ENCODE measurements at places on chromosomes 13 and 19.

GRCh38 chr13:33874871-33875270, 56.9 kb downstream of the RFC3 start:
- no peak for DNase-seq

DNA sequence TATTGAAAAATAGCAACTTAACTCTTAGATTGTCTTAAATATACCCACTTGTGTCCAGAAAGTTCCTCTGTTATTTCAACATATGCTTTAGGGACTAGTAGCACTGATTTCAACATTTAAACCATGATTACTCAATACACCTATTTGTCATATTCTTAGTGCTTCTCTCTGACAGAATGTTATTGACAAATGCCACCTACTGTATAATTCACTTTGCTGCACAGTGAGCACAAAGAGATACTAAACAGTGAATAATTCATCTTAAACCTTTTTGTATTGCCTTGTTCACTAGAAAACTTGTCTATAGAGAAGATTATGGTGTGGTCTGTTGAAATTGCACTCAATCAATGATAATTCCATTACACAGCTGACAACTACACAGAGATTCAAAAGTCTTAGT, 692.6 kb downstream of the PCDH17 start:
- no peak for DNase-seq

- no peak for DNase-seq
Observed at GRCh38 chr13:29484236-29484635, 111.3 kb downstream of the SLC7A1 start.

DNA sequence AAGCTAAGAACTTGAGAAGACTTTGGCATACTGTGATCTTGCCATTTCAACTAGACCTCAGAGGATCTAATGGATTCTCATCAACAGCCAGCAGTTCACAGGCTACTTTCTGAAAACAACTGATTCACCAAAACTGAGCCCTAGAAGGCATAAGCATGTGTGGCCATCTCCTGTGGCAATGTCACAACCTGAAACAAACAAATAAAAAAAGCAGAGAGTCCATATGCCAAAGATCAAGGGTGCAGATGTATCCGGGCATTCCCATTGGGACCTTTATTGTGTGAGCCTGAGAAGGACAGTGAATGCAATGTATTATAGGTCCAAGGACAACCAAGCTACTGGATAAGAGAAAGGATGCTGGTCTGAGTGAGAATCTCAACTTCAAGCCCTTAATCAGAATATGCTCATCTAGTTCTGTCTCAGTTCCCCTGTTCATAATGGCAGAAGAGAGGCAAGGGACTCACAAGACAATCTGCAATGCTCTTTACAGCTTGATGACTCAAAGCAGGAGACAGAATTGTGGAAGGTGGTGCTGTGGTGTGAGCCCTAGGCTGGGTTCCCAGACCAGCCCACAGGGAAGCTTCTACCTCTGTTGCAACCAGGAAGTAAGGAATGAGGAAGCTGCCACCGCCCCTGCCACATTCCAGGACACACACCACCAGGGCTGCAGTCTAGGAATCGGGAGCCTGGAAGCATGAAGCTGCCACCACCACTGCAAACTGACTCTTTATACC, 133.7 kb downstream of the RAP2A start:
- DNase-seq: peak; percentile 37

- peak; percentile 43 for DNase-seq
Observed at GRCh38 chr13:48731957-48732569, 78.3 kb downstream of the CYSLTR2 start.

- DNase-seq: no peak
Observed at GRCh38 chr19:33343859-33344572, 29.5 kb upstream of the CEBPG start.

GRCh38 chr13:31962731-31963370, 68.7 kb upstream of the FRY start:
- DNase-seq: no peak
